ENCODE measurements at places on chromosomes 6 and 20.

DNA sequence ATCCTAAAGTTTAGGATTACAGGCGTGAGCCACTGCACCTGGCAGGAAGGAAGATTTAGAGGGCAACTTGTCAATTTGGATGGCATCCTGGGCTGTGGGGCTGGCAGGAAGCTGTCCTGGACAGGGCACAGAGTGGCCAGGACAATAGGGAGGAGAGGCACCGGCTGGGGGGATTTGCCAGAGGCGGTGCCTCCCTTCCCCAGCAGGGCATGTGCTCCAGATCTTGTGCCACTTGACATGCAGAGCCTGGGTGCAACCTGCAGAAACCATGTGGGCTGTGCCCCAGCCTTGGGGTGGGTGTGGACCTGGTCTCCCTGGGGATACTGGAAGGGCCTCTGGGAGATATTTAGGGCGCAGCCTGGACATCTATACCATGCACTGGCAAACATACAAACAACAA, 58.6 kb upstream of the EEF1A1 start:
- DNase-seq: no peak

DNA sequence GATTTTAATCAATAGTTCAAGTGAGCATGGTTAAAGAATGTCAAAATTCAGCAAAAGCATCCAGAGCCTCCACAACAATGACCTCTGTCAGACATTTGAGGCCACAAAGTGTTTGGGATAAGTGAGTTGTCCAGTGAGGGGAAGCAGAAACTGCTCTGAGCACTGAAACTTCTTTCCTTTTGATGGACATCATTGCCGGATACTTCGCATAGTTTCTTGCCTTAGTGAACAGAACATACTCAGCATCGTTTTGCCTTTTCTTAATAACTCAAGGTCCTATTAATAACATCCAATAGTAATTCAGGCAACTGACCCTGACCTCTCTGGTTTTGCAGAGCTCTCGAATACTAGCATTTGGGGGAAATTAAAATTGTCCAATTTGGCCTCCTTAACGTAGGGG, 78.6 kb downstream of the EDN3 start:
- no peak for DNase-seq

GRCh38 chr6:84002226-84002625, 31.3 kb upstream of the MRAP2 start:
- DNase-seq: no peak

GRCh38 chr6:164010441-164011103, 596.1 kb downstream of the QKI start:
- DNase-seq: no peak

GRCh38 chr6:110617057-110617456, 140.6 kb upstream of the SLC22A16 start:
- no peak for DNase-seq

GRCh38 chr6:110183292-110183885, 3.2 kb downstream of the CDC40 start:
- DNase-seq: no peak

- peak; percentile 66 for DNase-seq
Measured at GRCh38 chr6:39330476-39330875, 8.0 kb upstream of the KCNK16 start.

DNA sequence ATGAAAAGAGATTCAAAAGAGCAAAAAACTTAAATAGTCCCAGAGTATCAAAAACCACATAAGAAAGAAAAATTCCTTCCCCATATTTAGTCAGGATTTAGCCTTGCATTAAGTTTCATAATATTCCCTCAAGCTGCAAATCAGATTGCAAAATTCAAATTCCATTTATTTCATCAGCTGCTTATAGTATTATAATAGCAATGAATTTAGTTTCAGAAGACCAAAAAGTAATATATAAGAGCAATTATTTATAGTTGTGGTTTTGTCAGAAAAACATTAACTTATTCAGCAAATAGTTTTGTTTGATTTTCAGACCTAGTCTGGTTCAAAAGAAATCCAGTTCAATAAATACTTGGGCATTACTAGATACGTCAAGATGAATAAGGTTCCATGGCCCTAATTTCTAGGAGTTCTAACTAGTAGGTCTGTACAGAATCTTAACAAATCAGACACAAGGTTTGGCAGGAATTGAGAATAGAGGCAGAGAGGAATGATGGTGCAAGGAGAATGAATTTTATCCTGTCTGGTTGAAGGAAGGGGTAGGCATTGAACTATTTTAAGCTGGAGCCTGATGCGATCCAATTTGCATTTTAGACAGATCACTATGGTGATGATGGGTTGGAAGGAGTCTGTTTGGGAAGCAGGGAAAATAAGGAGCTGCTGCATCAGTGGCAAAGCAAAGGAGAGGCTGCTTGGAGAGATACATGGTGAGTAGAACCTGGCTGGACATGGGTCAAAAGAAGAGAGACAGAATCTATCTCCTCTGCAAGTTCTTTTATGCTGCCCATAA, 163.9 kb upstream of the STXBP5 start:
- no peak for DNase-seq

- no peak for DNase-seq
Measured at GRCh38 chr6:22059126-22059525, 237.7 kb downstream of the PRL start.

DNA sequence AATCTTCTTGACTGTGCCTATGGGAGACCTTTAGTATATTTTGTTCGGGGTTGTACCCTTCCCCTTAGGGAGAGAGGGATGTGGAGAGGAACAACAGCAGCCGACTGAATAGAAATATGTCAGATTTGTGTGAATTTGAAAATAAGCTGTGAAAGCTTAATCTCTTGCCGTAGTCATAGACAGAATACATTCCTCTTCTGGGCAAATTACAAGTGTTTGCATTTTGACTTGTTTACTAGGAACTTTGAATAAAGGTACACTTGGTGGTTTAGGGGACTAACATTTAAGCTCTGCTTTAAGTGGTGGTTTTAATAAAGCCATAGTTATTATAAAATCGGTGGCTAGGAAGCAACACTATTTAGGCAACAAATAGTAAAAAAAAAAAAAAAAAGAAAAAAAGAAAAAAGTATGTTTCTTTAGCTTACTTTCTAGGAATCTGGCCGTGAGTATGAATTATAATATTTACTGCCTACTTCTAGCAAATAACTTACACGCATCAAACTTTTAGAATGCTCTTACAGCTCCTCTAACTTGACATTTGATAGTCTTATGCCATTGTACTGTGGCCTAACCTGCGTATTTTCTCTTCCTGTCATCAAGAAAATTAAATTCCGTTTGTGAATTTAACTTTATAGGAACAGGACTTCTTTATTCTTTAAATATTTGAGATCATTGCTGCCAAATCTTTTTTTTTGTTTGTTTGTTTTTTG, 65.1 kb downstream of the ZBTB2 start:
- no peak for DNase-seq

GRCh38 chr6:25601800-25602673, 50.0 kb upstream of the SCGN start:
- DNase-seq: peak; percentile 69

DNA sequence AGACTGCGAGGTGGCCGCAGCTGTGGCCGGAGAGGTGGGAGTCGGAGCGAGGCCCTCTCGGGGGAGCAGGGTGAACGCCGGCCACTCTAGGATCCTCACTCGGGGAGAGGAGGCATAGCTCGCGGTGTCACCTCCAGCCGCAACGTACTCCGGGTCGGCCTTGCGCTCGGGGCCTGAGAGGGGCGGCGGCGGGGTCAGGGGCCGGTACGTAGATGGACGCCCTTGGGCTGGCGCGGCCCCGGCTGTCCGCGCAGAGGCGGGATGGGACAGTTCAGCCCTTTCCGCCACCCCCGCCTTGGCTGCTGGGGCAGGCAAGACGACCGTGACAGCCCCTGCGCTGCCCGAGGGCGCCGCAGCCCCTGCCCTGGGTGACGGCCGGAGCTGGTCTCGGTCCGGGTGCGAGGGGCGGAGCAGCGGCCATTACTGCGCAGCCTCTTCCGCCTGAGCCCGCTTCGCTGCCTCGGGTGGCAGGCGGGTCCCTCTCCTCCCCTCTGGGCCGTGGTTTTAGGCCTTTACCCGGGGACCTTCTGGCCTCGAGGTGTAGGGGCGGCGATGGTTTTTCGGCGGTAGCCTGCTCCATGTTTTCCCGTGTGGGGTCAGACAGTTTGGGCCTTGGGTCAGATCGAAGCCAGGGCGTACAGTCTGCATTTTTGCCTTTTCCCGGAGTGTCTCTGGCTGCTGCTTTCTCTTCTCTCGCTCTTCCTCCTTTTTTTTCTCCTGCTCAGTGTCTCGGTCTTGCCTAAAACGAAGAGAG, 405 bp downstream of the RNF146 start:
- peak; percentile 74 for DNase-seq

DNA sequence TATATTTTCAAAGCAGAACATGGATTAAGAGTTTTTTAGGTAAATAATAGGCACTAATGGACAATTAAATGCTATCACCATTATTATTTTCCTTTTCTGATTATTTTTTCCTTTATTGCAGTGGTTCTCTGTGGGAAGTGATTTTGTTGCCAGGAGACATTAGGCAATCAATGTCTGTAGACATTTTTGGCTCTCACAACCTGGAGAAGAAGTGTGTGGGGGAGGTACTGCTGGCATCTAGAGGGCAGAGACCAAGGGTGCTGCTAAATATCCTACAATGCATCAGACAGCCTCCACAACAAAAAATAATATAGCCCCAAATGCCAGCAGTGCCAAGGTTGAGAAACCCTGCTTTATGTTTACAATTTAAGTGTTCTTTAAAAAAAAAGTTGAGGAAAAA, 8.3 kb downstream of the IFNGR1 start:
- no peak for DNase-seq

GRCh38 chr20:23231561-23232218, 118.9 kb upstream of the NXT1 start:
- DNase-seq: no peak

GRCh38 chr6:2187826-2188225, 57.6 kb downstream of the GMDS start:
- no peak for DNase-seq

- no peak for DNase-seq
Measured at GRCh38 chr20:23095499-23095898, 9.4 kb upstream of the CD93 start.

- DNase-seq: no peak
Measured at GRCh38 chr20:32980131-32980941, 23.9 kb downstream of the SUN5 start.

GRCh38 chr6:42714098-42714761, 8.2 kb downstream of the PRPH2 start:
- DNase-seq: no peak

GRCh38 chr20:10663756-10664155, 10.0 kb downstream of the JAG1 start:
- DNase-seq: no peak

GRCh38 chr20:58481481-58482021, 33.6 kb downstream of the APCDD1L start:
- DNase-seq: no peak

- DNase-seq: no peak
Measured at GRCh38 chr6:5213836-5214235, 46.9 kb downstream of the LYRM4 start.

- no peak for DNase-seq
Measured at GRCh38 chr6:107697682-107698081, 126.4 kb downstream of the SCML4 start.

GRCh38 chr20:24957326-24958016, 8.4 kb downstream of the CST7 start:
- no peak for DNase-seq

GRCh38 chr6:86031713-86032112, 389.0 kb upstream of the SYNCRIP start:
- no peak for DNase-seq

DNA sequence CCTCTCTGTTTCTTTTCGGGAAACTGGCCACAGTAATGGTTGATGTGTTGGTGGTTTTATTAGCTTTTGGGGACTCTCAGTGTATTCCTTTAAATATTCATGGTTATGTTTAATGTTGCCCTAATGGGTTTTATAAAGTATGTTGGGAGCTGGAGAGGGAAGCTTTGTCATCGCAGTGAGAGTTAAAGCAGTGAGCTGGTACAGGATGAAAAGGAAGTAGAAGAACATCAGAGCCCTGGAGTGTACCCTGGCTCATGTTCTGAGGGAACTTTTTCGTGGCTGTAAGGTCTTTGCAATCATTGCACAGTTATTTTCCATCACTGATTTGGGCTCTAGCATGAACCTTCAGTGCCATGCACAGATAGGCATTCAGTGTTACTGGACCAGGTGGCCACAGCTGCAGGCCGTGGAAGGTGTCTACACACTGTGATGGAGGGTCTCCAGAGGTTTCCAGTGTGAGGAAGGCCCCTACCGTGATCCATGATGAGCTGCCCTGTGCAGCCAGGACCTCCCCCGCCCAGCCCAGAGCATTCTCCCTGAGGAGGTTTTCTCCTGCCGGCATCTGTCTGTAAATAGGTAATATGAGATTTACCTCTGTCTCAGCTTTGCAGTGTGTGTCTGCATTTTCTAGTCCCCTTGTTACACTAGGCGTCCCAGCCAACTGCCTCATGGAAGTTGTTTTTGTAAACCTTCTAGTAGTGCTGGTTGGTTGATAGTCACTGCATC, 22.4 kb upstream of the TMEM217 start:
- DNase-seq: no peak

- no peak for DNase-seq
Measured at GRCh38 chr20:22470620-22471026, 113.7 kb downstream of the FOXA2 start.

DNA sequence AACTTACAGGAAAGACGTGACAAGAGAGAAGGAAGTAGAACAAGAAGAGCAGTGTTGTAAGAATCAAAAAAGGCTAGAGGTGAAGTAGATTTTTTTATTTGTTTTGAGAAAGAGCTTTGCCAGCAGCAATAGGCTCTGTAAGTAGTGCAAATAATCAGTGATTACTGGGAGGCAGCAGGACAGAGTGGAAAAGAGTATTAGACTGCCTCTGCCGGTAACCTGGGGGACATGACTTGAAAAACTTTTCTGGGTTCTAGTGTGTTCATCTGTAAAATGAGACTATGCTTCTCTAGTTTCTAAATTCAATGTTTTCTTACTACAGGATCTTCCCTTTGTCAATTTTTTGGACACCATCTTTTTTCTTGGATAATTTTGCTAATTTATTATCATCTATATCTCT, 5.8 kb upstream of the IRAK1BP1 start:
- no peak for DNase-seq

GRCh38 chr6:32415521-32416019, 8.6 kb upstream of the BTNL2 start:
- peak; percentile 11 for DNase-seq

- DNase-seq: peak; percentile 7
Measured at GRCh38 chr6:74289884-74290283, 593.9 kb downstream of the CD109 start.

DNA sequence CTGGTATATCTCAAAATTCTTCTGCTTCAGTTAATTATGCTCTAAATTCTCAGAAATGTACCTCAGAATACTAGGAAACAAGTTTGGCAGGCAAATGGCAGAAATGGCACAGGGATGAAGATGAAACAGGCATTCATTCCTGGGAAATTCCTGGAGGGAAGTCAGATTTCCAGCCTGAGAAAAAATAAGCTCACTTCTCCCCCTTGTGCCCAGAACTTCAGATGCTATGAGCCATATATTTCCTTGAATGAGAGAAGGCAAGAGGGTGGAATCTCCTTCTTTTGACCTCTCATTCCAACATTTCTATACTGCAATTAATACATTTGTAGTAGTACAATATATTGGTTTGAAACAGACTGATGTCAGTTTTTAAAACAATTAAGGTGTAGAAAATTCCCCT, 22.8 kb downstream of the RGS17 start:
- no peak for DNase-seq

- DNase-seq: no peak
Measured at GRCh38 chr6:142400495-142400894, 98.7 kb downstream of the ADGRG6 start.
